ENCODE measurements at places on chromosomes 11 and 22. TPM values are rescaled to one million over a fixed set of nuclear protein-coding genes. Genes with fewer than 3 reads are reported as not detected.
A peak's percentile ranks its signal among the peaks of the same experiment; 100 is the strongest.

MYEOV gene
- total RNA-seq, result not detected

- ATAC-seq, result peak; percentile 13
Measured at GRCh38 chr22:31496735-31497146, 405 bp downstream of the SFI1 start.

GRCh38 chr11:14500181-14500651 lies 605 bp upstream of the COPB1 start:
- ATAC-seq, result peak; percentile 34

C1QTNF5 gene
- total RNA-seq, result 44.3 TPM

CD248 gene
- total RNA-seq, result 68.2 TPM

DNA sequence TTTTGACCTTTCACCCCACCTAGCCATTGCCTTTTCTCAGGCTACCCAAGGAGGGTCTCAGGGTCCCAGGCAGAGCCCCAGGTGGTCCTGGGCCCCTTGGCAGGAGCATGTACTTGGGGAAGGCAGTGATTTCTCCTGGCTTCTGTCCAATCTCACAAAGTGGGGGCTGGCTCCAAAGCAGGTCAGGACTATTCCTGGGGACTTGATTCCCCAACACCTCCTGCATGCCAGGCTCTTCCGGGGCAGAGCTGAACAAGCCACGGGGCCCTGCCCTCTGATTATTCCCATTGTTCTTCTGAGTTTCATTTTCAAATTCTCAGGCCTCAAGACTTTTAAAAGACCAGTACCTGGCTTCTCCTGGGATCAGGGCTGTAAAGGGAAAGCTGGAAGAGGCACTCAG lies 1.5 kb upstream of the TCF20 start:
- ATAC-seq, result no peak

- peak; percentile 28 for ATAC-seq
Measured at GRCh38 chr22:19843857-19844376, 10.8 kb downstream of the GNB1L start.

DNA sequence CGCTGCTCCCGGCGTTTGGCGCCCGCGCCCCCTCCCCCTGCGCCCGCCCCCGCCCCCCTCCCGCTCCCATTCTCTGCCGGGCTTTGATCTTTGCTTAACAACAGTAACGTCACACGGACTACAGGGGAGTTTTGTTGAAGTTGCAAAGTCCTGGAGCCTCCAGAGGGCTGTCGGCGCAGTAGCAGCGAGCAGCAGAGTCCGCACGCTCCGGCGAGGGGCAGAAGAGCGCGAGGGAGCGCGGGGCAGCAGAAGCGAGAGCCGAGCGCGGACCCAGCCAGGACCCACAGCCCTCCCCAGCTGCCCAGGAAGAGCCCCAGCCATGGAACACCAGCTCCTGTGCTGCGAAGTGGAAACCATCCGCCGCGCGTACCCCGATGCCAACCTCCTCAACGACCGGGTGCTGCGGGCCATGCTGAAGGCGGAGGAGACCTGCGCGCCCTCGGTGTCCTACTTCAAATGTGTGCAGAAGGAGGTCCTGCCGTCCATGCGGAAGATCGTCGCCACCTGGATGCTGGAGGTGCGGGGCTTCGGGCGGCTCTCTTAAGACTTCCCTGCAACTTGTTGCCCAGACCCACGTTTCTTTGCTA lies at the start of gene CCND1:
Gene CCND1, plus strand, starts transcription at position 162 of the 587 bp plus-strand sequence. Its CDS starts 158 bp downstream, at position 320.
- ATAC-seq, result peak; percentile 26

SCUBE1 gene
- total RNA-seq, result 37.3 TPM

GRCh38 chr11:41119484-41119883 lies 340.0 kb downstream of the LRRC4C start:
- ATAC-seq, result no peak

DNA sequence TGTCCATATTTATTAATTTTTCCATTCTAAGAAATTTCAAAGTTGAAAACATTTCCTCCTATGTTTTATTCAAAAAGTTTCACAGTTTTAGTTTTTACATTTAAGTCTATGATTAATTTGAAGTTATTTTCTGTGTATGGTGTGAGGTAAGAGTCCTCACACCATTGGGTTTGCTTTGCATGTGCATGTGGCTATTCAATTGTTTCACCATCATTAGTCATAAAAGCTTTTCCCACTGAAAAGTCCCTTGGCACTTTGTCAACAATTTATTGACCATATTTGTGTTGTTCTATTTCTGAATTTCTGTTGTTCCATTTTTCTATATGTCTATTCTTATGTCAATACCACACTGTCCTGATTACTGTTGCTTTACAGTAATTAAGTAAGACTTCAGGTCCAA lies 186.5 kb downstream of the KIF18A start:
- no peak for ATAC-seq

- ATAC-seq, result no peak
Measured at GRCh38 chr22:26445577-26446275, 16.7 kb downstream of the ASPHD2 start.

- ATAC-seq, result no peak
Measured at GRCh38 chr11:103061656-103062055, 30.3 kb downstream of the DCUN1D5 start.

NRIP3 gene
- total RNA-seq, result 1.8 TPM

TRIM51 gene
- total RNA-seq, result not detected

DNA sequence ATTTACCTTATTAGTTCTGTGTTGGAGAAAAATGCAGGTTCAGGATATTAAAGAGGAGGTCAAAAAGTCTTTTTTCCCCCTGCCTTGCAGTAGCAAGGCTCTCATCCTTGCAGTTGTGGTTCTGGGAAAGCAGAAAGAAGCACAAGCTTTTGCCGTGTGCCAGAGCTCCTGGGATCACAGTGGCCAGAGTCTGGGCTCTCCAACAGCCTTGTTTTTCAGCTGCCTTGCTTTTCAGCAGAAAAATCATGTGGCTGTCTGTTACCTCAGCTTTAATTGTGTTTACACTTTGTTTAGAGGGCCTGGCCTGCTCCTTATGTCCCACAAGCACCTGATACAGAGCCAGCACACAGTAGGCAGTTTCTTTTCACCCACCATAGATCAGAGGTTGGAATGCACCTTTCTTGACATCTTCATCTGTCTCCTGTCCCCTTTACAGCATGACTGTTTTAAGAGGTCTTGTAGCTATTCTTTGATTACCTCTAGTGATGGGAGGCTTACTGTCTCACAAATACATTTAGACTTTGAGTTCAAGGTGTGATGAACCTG lies 67.5 kb downstream of the TEAD1 start:
- no peak for ATAC-seq

DDTL gene
- not detected for total RNA-seq

CCDC87 gene
- total RNA-seq, result 1.0 TPM

TBX10 gene
- total RNA-seq, result not detected

- ATAC-seq, result no peak
Measured at GRCh38 chr22:36914390-36914752, 943 bp downstream of the CSF2RB start.

DNA sequence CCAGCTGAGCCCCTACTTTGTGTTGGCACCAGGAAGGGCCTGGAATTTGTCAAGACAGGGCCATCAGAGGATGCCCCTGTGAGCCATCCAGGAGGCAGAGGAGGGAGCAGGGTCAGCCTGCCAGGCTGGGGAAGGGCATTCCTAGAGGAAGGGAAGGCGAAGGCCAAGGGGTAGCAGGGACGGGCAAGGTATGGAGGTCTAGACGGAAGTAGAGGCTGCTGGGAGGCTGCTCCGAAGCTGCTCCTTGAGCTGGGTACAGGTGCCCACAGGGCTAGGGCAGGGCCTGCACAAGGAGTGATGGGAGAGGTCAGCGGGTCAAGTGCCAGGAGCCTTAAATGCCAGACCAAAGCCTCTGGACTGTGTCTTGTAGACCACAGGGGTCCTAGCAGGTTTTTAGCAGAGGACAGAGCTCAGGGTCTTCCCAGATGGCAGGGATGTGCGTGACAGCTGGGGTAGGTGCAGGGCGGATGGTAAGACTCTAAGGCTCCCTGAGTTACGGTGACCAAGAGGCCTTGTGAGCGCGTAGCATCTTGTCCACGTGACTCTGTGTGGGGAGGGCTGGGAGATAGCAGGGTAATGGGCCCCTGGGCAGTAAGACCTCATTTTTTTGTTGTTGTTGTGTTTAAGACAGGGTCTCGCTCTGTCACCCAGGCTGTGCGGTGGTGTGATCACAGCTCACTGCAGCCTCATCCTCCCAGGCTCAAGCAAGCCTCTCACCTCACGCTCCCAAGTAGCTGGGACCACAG lies 31.7 kb upstream of the CSNK1E start:
- ATAC-seq, result no peak

DNA sequence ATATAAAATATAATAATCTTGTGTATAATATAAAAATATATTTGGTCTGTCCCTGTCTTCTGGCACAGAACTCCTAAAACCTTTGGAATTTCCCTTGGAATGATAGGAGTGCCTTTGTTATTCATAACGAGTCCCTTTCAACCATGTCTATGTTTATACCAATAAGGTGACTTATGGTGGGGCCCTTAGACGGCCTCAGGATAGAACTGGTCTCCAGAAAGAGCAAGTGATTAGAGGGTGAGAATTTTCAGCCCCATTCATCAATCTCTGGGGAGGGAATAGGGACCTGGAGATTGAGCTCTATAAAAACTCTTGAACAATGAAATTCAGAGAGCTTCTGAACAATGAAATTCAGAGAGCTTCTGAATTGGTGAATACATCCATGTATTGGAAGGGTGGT lies 18.4 kb upstream of the PICALM start:
- no peak for ATAC-seq

DNA sequence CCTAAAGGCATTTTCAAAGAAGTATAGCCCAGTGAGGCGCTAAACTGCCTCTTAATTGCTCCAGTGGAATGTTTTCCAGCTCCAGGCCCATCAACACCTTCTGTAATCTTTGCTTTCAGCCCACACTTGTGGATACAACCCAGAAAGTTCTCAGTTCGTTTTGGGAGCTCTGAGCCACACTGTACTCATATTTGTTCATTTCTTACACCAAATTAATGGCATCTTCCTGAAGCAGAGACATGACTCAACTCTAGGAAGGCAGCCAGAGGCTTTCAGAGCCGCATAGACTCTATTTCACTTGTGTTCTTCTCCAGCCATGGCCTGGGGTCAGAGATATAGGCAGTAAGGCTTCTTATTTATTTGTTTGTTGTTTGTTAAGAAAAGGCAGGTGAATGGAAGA lies 175.5 kb upstream of the NCAM1 start:
- peak; percentile 52 for ATAC-seq

DNA sequence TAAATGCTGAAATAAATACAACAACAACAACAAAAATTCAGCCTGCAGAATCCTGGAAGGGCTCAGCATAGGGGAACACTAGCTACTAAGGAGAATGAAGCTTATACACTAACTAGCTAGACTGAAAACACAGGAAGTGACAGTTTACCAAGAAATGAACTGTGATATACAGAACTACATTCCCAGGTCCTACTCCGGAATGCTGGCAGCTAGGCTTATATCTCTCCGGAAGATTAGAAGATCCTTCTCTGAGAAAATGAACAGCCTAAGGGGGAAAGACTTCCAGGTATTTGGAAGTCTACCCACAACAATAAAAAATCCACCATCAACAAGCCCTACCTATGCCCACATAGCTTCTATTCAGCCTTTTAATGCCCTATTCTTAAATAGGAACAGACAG lies 31.0 kb downstream of the CCDC34 start:
- no peak for ATAC-seq

- ATAC-seq, result no peak
Measured at GRCh38 chr11:134532921-134533421, 120.9 kb upstream of the B3GAT1 start.

DKK3 gene
- 249 TPM for total RNA-seq

GRCh38 chr11:64334764-64335735 lies 5.0 kb upstream of the CCDC88B start:
- ATAC-seq, result peak; percentile 44

GP1BB gene
- 12.5 TPM for total RNA-seq

DNA sequence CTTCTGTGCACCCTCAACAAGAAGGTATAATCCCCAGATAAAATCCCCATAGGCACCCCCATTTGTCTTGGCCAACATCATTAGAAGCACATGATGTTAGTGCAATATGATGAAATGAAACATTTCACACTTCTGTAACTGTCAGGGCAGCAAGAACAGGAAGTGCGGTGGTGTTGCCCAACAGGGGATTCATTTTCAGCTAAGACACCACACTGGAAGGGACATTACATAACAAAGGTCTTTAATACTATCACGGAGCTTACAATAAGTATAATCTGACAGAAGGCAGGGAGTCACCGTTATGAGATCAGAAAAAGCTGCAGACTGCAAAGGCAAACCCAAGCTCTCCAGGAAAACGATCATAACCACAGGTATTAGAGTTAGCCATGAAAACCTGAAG lies 2.0 kb downstream of the OR52W1 start:
- peak; percentile 40 for ATAC-seq

- no peak for ATAC-seq
Measured at GRCh38 chr11:111691176-111691575, 75.0 kb downstream of the PPP2R1B start.

DNA sequence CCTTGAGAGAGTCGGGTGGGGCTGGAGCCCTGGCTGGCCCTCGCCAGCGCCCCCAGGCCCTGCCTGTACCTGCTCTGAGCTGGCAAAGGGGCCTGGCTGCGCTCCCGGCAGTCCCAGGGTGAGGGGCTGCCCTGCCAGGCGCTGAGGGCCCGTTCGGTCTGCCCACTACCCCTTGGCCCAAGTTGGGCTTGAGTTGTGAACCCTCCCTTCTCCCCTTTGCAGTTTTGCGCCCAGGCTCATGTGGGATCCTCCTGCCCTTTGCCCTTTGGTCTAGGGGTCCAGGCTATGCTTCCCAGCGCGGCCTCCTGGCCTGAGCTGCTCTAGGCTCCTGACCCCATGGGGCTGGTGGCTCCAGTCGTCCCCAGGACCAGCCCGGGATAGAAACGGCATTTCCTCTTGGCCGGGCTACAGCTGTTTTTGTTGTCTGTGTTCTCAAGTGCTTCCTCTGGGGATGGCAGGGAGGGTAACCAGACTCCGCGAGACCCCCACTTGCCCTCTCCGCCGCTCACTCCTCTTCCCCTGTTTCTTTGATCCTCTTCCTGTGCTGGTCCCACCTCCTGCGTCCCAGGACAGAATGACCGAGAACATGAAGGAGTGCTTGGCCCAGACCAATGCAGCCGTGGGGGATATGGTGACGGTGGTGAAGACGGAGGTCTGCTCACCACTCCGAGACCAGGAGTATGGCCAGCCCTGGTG lies 34.9 kb downstream of the PRDM11 start:
- no peak for ATAC-seq
